ENCODE measurements at places on chromosomes 12 and 14.

DNA sequence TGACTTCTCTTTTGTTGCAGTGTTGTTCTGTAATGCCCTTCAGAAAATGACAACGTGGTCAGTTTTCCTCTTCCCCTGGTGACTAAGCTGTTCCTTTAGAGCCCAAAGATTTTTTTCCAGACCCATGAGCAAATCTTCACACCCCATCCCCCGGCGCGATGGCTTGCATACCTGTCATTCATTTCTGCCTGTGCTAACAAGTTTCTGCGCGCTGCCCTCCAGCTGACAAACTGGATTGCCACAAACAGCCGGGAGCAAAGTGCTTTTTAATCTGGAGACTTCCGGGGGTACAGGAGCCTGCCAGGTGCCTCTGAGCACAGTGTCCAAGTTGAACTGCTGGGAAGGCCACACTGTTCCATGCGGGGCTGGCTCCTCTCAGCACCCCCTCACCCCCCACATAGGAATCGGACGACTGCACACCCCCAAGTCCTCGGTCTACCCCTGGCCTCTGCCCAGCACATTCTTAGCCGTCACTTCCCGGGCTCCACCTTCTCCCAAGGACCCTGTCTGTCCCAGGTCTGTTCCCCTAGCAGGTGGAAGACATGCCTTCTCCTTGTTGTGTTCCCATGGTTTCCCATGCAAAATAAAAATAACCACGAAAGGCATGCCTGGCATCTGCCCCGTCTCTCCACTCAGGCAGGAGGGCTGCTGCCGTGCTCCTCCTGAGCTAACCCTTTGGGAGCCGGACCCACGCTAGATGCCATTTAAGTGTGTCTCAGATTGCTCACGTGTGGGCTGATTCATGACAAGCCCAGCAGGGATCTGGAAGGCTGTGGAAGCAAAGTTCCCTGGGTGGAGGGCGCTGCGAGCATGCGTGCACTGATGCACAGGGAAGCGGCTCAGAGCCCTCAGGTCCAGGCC is 14.1 kb downstream of the RILPL1 start:
- DNase-seq = peak; percentile 26
- H3K4me1 ChIP-seq = peaks cover 6% of the 10 kb centered on the region
- H3K27me3 ChIP-seq = no peaks in the 10 kb centered on the region

DNA sequence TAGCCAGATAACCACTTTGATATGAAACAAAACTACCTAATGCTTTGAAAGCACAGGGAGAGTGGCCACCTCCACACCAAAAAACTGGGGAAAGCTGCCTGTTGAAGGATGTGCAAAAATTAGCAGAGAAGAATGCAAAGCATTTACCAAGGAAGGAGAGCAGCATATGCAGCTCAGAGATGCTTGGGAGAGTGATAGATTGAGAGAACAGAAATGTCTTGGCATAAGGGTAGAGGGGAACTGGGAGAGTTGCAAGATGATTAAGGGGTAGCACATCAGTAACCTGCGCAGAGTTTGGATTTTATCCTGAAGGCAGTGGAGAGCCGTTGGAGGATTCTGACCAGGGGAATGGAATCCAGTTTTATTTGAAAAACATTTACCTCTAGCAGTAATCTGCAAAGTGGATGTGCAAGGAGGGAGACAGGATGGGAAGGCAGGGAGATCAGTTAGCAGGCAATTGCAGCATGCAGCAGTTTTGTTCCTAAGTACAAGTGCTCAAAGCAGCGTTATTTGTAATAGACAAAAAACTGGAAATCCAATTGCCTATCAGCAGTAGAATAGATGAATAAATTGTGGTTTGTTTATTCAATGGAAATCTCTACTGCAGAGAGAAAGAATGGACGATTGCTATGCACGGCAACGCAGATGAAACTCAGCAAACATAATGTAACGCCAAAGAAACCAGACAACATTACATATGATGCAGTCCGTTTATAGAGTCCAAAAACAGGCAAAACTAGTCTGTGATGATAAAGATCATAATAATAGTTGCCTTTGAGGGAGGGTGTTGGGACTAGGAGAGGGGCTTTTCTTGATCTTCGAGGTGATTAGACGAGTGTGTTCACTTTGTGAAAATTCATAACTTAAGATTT is 81.5 kb downstream of the BHLHE41 start:
- DNase-seq = no peak
- no peak overlapping the region for H3K27ac ChIP-seq
- no peaks in the 10 kb centered on the region for H3K27me3 ChIP-seq
- no peaks in the 10 kb centered on the region for H3K36me3 ChIP-seq

DNA sequence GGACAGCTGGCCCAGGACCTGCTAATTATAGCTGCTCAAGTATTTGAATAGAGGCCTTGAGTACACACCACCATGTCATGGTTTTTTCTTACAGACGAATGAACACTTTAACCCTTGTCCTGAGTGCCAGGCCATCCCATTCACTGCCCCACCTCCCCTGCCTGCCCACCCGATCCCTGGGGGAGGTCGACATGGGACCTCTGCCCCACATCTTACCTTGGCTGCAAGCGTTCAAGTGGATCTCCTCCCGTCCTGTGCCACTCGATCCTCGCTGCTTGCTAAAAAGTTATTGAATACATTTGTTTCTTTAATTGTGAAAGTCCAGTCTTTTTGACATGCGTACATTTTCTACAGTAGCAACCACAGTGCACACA is 10.3 kb downstream of the RTL1 start:
- no peak overlapping the region for H3K4me3 ChIP-seq
- H3K27me3 ChIP-seq = no peaks in the 10 kb centered on the region
- no peaks in the 10 kb centered on the region for H3K4me1 ChIP-seq
- no peak for DNase-seq
- no peaks in the 10 kb centered on the region for H3K36me3 ChIP-seq

DNA sequence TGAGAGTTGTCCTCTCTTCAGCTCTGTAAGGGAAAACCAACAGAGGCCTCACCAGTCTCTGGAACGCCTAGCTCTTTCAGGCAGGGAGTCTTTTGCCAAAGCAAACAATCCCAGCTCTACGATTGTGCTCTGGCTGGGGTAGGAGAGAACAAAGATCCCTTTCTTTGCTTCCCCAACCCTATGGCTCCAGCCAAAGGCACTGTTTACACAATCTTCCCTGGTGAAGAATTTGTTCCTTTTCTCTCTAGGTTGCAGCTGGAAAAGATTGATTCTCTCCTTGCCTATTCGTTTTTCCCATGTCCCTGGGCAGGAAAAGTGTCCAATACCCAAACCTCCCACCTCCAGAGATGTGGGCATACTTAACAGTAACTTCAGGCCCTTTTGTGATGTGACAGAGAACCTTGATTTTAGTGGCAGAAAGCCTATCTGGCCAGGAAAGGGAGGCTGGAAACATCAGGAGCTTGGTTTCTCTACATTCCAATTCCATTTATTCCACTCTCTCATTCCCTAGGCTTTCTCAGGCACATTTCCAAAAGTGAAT is 16.8 kb downstream of the ATP5MC2 start:
- peak; percentile 81 for DNase-seq
- H3K27ac ChIP-seq = peak overlapping the region; percentile 91
- peaks cover 23% of the 10 kb centered on the region for H3K4me1 ChIP-seq
- H3K36me3 ChIP-seq = peaks cover 7% of the 10 kb centered on the region
- H3K4me3 ChIP-seq = peak overlapping the region; percentile 7
- H3K27me3 ChIP-seq = no peaks in the 10 kb centered on the region

- H3K27me3 ChIP-seq = no peaks in the 10 kb centered on the region
- H3K4me3 ChIP-seq = no peak overlapping the region
- no peak overlapping the region for H3K27ac ChIP-seq
- no peak for DNase-seq
Measured at GRCh38 chr12:39723831-39724230, 104.2 kb upstream of the ABCD2 start.

DNA sequence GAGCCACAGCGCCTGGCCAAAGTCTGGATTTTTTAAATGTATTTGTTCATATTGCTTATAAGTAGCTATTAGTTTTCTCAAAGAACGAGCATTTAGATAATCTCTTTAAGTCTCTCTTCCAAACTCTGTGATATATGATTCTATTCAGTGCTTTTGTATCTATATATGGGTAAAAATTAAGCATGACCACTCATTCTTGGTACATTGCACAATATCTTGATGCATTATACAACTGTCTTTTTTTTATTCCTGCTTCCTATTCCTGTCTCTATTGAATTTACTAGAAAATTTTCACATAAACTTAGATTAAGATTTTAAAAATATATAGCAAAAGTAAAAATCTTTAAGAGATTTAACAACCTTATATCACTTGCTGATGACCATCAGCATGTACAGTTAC is 29.1 kb downstream of the SOCS2 start:
- H3K36me3 ChIP-seq = no peaks in the 10 kb centered on the region
- H3K4me1 ChIP-seq = peaks cover 3% of the 10 kb centered on the region
- H3K4me3 ChIP-seq = no peak overlapping the region
- no peaks in the 10 kb centered on the region for H3K27me3 ChIP-seq
- no peak overlapping the region for H3K27ac ChIP-seq

DNA sequence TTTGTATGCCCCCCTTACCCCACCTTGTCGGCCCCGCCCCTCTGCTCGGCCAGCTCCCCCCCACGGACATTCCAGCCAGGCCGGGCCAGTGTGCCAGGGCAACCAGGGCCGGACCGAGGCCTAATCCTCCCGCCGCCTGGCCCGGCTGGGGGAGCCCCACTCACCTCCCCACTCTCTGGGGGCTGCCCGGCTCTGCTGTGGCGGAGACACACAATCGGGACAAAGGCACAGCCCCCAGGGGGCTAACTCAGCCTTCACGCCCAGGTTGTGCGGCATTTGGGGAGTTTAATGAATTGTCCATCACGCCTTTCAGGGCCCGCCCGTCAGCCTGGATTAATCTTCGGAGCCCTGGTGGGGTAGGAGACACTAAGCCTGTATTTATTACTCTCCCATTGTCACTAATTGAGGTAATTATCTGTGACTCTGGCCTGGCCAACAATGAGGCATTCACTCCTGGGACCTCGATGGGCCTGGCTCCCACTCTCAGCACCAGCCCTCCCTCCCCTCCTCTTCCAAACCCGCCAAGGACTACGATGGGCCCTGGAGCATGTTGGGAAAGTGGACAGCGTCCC is 8.7 kb downstream of the WNT1 start:
- no peak overlapping the region for H3K4me3 ChIP-seq
- DNase-seq = no peak
- no peaks in the 10 kb centered on the region for H3K36me3 ChIP-seq
- peaks cover 9% of the 10 kb centered on the region for H3K4me1 ChIP-seq
- H3K27ac ChIP-seq = no peak overlapping the region

- H3K27ac ChIP-seq = no peak overlapping the region
- no peak for DNase-seq
Measured at GRCh38 chr12:64806593-64807460, 17.6 kb upstream of the TBC1D30 start.

- no peaks in the 10 kb centered on the region for H3K27me3 ChIP-seq
- H3K4me1 ChIP-seq = no peaks in the 10 kb centered on the region
- peaks cover 69% of the 10 kb centered on the region for H3K36me3 ChIP-seq
- H3K4me3 ChIP-seq = no peak overlapping the region
- no peak overlapping the region for H3K27ac ChIP-seq
Measured at GRCh38 chr12:109937371-109937770, 37.3 kb downstream of the TCHP start.

DNA sequence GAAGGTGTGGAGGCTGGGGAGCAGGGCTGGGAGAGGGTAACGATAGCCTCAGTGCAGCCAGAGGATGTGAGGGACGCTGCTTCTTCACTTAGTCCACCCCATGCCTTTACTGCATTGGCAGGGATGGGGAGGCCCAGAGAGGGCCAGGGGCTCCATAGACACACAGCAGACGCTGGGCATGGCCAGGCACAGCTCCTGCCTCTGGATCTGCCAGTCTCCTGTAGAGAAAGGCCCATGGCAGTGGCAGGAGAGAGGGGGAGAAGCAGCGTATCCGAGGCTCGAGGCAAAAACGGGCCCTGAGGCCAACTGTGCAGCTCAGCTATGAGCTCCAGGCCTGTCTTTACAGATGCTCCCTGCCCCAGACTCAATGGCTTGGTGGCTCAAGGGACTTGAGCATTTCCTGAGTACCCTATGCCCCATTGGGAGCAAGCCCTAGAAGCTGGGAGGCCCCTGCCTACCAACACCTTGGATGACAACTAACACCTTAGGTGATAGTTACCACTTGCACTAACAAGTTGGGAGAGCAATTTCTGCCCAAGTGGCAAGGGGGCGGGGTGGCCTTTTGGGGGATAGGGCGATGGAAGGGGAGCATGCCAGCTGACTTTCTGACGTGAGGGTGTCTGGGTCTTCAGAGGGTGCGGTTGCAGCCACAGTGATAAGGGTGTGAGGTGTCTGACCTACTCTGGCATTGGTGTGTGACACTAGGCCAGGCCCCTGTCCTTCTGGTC is 5.0 kb upstream of the LBHD2 start:
- H3K4me1 ChIP-seq = peaks cover 3% of the 10 kb centered on the region
- no peak for DNase-seq
- H3K27ac ChIP-seq = no peak overlapping the region
- no peak overlapping the region for H3K4me3 ChIP-seq
- no peaks in the 10 kb centered on the region for H3K27me3 ChIP-seq

DNA sequence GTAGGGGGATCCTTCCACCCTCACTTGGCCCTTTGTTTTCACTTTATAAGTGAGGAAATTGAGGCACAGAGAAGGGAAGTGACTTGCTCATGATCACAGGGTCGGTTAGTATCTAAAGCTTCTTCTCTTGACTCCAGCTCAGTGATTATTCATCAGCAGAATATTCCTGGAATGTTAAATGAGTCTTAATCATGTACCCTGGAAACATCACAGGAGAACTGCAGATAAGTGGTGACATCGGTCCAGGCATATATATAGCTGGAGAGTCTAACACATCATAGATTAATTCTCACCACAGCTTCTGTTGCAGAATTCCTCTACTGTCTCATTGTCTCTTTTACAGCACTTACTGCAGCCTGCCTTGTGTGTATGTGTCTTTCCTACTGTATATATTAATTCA is 69.9 kb downstream of the PAH start:
- no peaks in the 10 kb centered on the region for H3K27me3 ChIP-seq
- H3K4me3 ChIP-seq = no peak overlapping the region
- H3K27ac ChIP-seq = no peak overlapping the region
- no peaks in the 10 kb centered on the region for H3K36me3 ChIP-seq

GRCh38 chr14:94833633-94834032 is 63.7 kb upstream of the GSC start:
- H3K36me3 ChIP-seq = no peaks in the 10 kb centered on the region
- no peak overlapping the region for H3K4me3 ChIP-seq
- H3K27ac ChIP-seq = no peak overlapping the region
- no peak for DNase-seq

DNA sequence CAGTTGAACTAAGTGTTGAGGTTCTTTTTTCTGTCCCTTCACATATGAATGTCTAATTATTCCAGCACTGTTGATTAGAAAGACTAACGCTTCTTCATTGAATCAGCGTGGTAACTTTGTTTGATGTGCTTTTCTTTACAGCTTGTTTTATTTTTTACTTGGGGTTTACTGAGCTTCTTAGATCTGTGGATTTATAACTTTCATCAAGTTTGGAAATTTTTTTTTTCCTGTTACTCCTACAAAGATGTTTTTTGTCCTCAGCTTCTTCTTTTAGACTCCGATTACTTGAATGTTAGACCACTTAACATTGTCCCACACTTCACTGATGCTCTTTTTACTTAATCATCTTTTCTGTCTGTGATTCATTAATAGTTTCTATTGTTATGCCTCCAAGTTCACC is 31.5 kb downstream of the NTN4 start:
- H3K36me3 ChIP-seq = no peaks in the 10 kb centered on the region
- H3K27me3 ChIP-seq = no peaks in the 10 kb centered on the region
- no peak for DNase-seq
- H3K27ac ChIP-seq = no peak overlapping the region
- H3K4me1 ChIP-seq = peaks cover 13% of the 10 kb centered on the region

- no peaks in the 10 kb centered on the region for H3K4me1 ChIP-seq
- no peaks in the 10 kb centered on the region for H3K27me3 ChIP-seq
- H3K4me3 ChIP-seq = no peak overlapping the region
- no peak for DNase-seq
- no peak overlapping the region for H3K27ac ChIP-seq
Measured at GRCh38 chr14:88842414-88842813, 18.0 kb downstream of the TTC8 start.

GRCh38 chr12:104460973-104461698 is 4.4 kb downstream of the CHST11 start:
- DNase-seq = no peak
- no peaks in the 10 kb centered on the region for H3K36me3 ChIP-seq
- H3K4me3 ChIP-seq = no peak overlapping the region
- peaks cover 16% of the 10 kb centered on the region for H3K4me1 ChIP-seq
